ENCODE measurements at places on chromosomes 4 and X.
A peak's percentile ranks its signal among the peaks of the same experiment; 100 is the strongest.

- no peak for DNase-seq
Observed at GRCh38 chr4:25425361-25425760, 48.3 kb downstream of the ANAPC4 start.

- DNase-seq: peak; percentile 90
Observed at GRCh38 chr4:169611991-169612870, at the start of gene NEK1. Gene NEK1, minus strand, starts transcription at chr4:169612583. Its CDS starts 9,953 bp downstream, at chr4:169602630.

DNA sequence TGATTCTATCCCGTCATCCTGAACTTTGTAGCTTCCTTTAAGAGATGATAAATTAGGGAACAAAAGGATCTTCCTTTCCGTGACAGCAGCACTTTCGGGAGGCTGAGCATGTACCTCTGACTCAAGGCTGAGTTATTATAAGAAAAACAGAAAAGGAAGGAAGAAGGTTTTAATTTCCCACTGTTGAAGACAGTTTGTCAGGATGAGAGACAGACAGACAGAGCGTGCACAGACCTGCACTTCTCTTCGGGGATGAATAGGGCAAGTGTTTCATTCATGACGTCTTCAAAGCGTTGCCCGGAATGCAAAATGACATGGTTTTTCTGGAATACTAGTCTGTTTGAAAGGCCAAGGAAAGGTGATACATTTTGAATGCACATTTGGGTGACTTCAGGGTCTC lies 405.3 kb upstream of the FAT1 start:
- DNase-seq: peak; percentile 91

- peak; percentile 25 for DNase-seq
Observed at GRCh38 chr4:6095023-6095752, 77.0 kb upstream of the C4orf50 start.

DNA sequence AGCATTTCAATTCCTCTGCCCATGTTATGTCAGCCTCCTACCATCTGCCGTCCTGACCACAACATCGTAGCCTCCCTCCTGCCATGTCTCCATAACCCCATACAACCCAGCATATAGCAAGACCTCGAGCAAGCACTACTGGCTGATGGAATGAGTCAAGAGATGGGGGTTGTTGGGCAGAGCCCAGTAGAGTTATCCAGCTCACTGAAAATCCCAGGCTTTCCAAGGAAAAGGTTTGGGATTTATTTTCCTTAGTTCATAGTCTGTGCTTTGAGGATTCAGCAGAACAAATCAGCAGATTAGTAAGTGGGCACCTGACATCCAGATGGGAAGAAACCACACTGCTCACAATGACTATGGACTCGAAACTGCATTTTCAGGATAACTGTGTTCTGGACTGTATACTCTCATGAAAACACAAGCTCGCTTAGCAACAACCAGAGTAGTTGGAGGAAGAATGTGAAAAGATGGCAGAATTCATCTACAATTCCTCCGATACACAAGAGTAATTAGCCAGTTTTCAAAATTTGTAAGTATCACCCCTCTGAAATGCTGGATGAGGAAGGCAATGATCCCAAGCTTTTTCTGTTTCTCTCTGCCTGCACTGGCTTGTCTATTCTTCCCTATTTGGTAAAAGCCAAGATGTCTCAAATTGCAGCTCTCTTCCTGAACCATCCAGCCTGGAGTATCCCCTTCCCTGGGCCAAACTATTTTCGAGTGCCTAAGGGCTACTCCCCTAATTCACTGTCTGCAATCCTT lies 186.2 kb upstream of the TBL1X start:
- DNase-seq: no peak

DNA sequence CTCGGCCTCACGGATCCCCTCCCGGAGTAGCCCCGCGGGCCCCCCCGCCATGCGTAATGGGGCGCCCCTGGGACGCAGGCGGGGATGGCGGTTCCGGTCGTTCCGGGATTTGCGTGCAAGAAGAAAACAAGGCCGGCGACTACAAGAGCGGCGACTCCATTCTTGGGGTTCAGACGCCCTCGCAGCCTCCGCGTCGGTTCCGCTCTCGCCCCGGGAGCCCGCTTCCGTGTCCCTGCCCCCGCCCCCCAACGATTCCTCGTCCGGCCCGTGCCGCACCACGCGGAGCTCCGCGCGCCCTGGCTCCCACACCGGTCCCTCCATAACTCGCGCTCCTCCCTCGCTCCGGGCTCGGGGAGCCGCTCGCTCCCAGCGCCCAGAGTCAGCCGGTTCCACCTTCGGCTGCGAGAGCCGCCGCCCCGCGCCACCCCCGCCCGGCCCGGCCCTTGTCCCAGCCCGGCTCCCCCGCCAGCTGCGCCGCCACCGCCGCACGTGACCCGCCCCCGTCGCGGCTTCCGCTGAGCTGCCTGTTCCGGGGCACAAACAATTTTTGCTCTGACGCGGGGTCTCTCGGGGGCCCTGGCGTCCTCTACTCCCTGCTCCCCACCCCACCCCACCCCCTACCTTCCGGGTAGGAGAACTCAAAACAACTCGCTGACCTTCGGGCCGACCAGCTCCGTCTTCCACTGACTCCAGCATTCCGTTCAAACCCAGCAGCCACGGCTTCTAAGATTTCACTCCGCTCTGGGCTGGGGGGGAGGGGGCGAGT lies 78.8 kb upstream of the BCOR start:
- no peak for DNase-seq

- no peak for DNase-seq
Observed at GRCh38 chr4:174147863-174148262, 135.6 kb downstream of the FBXO8 start.

DNA sequence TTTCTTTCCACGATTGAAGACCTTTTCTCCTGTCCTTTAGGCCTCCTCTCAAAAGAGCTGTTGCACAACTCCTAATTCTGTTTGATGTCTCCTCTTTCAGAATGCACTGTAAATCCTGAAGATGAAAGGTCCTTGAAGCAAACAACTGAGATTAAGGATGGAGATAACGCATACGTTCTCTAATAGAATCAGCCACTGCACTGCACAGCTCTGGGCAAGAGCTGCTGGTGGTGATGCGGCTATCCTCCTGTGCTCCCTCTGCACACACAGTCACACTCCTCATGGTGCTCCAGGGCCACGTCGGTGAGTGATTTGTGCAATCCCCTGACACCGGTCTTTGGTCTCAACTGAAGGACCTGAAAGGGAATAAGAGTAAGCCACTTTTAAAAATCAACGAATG lies 208.7 kb downstream of the PDGFC start:
- no peak for DNase-seq

- DNase-seq: peak; percentile 55
Observed at GRCh38 chr4:141002323-141002805, 130.9 kb downstream of the RNF150 start.

- no peak for DNase-seq
Observed at GRCh38 chr4:1812720-1813119, 19.6 kb downstream of the FGFR3 start.

DNA sequence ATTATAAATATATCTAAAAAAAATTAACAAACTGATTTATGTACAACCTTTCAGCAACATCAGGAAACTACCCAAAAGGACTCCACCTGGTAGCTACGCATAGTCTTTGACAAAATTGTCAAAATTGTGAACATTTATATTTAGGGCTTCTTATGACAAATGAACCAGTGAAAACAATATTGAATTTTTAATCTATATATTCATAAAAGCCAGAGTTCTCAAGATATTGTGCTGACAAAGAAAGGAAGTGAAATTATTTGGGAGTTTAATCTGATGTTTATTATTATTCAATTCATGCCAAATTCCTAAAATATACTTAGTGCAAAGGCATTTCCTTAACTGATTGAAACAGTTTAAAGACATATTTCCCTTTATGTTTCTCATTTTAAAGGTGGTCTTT lies 5.3 kb upstream of the SULT1B1 start:
- DNase-seq: peak; percentile 47

DNA sequence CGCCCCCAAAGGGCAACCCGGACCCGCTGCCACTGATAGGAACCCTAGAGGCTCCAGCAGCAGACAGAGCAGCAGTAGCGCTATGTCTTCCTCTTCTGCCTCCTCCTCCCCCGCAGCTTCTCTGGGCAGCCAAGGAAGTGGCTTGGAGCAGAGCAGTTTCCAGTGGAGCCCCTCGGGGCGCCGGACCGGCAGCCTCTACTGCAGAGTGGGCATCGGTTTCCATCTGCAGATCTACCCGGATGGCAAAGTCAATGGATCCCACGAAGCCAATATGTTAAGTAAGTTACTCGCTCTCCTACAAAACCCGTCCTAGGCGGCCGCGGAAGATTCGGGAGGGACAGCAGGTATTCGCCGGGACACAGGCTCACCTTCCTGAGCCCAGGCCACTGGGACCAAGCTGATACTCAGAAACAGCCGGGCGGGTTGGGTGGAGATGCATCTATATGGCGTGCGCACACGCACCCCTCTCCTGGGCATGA lies 477 bp downstream of the FGF5 start:
- peak; percentile 71 for DNase-seq

GRCh38 chr4:109990261-109991257 lies 77.9 kb downstream of the EGF start:
- no peak for DNase-seq

- DNase-seq: no peak
Observed at GRCh38 chrX:138150709-138151108, 560.8 kb downstream of the FGF13 start.

DNA sequence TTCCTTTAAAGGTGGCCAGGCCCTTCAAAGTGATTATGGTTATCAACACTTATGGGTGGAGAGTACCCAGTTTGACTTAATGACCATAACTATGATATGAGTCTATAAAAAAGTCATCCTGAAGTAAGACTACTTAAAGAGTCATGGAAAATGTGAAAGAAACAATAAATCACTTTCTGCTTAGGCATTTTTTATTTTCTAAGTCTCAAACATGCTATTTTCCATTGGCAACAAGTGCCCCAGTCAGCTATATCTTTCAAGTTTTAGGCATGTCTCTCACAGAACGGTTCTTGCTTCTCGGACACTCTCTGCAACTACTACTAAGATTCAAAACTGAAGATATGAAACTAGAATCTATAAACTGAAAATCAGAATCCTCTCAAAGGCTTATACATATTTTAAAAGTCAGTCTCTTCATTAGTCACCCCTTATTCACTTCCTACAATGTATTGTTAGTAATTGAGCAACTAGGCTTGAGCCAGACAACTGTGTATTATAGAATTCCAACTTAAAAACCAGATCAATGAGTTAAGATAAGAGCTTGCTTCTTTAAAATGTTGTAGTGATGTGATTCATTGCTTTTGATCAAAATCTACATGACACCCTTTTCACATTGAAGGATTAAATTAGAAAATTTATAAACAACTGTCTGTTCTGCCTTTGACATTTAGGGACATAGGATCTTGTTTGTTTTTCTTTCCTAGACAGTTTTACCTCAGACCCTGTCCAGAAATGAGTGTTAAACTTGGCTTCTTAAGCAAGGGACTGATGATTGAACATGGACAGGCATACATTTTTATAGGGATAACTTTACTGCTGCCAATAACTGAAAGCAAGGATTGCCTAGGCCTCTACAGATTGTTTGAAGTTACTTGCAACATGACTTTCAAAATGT lies 2.9 kb downstream of the ANTXR2 start:
- DNase-seq: peak; percentile 61

DNA sequence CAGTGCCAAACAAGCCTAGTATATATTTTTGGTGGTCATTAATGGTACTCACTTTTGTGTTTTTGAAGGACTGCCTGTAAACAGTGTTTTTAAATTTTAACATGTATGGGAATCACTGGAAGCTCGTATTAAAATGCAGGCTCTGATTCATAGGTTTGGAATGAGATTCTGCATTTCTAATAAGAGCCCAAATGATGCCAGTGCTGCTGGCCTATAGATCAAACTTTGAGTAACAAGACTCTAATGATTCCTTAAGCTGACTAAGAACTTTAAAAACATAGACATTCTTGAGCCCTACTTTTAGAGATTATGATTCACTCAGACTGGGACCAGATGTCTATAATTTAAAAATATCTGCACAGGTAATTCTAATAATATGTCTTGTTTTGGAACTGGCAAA lies 823.2 kb upstream of the LCORL start:
- DNase-seq: no peak

DNA sequence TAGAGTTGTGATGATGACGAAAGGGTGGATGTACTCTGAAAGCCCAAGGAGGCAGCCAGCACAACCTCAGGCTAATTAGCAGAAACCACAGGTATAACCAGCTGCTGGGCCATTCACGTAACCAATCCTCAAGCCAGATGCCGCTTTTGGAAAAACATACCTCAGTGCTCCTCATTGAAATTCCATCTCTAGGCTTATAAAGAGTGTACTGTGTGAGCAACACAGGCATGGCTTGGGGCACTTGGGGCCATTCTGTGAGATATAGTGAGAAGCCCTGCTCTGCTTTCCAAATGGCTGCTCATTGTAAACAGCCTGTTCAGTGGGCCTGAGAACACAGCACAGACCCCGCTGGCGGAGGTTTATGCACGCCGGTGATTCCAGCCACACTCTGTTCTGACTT lies 182.1 kb upstream of the HHIP start:
- DNase-seq: no peak

GRCh38 chrX:44280116-44280515 lies 63.4 kb downstream of the EFHC2 start:
- no peak for DNase-seq

GRCh38 chr4:13498469-13498868 lies 14.3 kb upstream of the RAB28 start:
- no peak for DNase-seq

DNA sequence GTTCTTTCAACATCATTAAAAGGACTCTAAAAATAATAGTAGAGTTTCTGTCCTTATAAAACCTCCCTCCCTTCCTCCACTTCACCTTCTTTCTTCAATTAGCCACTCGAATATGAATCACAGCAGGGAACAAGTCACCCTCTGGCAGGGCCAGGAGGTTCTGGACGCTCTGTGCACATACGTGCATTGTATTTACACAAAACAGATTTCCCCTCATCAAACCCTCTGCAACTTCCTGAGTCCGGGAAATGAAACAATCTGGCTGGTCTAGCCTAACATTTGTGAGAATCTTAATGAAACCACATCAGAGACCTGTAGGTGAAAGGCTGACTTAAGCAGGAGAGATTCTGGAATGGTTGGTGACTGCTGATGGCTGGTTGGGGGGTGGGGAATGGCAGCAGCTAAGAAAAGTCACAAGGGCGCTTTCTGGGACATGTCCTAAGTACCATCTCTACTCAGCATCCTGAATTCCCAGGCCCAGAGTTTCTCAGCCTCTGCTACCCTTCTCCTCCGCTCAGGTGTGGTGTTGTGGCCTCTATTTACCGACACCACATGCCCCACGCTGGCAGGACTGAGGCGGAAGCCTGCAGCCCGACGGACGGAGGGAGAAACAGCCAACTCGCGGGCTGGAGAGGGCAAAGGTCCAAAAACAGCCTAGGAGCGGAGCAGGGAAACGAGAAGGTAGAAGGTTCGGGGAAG lies 1.0 kb downstream of the ZDHHC9 start:
- DNase-seq: no peak

GRCh38 chrX:66130469-66130868 lies 33.6 kb upstream of the HEPH start:
- DNase-seq: no peak

DNA sequence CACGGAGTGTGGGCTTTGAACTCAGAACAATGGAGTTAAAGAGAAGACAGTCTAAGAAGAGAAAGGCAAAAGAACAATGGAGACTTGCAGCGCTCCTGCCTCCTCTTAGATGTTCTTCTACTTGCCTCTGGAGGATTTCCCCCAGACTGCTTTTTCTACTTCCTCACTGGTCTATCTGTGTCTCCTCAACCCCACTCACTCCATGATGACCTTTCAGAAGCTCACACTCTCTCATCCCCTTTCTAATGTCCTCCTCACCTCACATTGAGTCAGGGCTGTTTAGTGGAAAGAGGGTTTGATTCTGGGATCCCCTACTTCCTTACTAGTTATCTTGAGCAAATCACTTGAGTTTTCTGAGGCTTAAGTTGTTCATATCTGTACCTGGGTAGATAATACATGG lies 12.2 kb upstream of the HERC6 start:
- DNase-seq: no peak
